ENCODE measurements at places on chromosomes 3 and 15.
A peak's percentile ranks its signal among the peaks of the same experiment; 100 is the strongest.

DNA sequence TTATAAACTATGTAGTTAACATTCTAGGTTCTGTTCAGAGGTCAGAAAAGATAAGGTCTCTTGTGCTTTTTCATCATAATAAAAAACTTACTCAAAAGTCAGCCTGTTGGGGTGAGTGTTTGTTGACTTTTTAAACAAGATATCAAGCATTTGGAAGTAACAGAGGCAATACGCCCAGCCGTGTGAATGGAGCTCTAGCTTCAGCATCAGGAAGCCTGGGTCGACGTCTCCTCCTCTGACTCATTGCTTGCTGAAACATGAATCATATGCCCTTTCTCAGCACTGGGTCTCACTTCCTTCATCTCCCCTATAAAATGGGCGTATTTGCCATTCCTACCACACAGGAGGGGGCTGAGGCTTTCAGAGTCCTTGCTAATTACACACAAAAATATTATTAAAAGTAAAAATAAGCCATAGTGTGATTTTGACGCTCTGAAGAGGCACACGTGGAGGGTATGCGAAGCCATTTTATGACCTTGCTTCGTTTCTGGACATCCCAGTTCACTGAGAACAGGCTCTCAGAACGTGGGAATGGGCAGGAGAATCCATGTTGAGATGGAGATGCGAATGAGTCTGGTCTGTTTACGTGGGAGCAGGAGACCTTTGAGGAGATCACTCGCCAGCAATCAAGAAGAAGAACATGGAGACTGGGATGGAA is 220.8 kb upstream of the TPRG1 start:
- no peak for DNase-seq

- no peak for DNase-seq
Observed at GRCh38 chr3:185724761-185725160, 100.1 kb downstream of the IGF2BP2 start.

GRCh38 chr3:42739401-42740158 is 33.5 kb downstream of the CCDC13 start:
- no peak for DNase-seq

DNA sequence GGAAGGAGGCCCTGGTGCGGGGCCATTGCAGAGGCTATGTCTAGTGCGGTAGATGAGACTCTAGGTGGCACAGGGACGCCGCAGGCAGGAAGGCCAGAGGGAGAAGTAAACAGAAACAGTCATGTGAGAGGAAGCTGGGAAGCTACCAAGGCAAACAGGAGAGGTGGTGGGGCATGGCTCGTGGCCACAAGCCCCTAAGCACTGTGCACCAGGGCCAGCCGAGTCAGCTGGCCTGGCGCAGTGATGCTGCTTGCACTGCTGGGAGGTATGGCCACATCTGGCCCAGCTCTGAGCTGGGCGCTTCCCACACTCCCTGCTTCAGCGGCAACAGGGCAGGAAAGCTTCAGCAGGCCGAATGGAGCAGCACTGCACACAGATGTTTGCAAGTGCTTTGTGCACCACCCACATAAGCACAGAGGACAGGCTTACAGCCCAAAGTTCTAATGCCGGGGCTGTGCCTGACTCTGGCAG is 76.6 kb downstream of the SRGAP3 start:
- DNase-seq, result no peak

DNA sequence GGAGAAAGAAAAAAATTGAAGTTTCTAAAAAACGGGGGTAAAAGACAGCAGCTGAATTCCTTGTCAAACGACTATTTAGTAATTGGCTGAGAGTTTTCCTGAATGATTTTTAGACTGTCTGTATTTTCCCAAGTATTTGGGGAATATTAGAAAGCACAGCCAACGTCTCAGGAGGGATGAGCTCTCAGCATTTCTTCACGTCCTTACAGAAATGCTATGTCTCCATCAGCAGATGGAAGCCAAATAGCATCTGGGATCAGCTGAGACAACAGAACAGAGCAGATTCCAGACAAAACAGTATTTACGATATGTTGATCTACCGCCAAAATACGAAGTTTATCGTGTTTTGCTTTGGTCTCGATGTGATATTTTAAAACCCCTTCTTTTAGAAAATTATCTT is 5.3 kb upstream of the TMC3 start:
- DNase-seq, result no peak

GRCh38 chr15:36965570-36966342 is 134.6 kb downstream of the MEIS2 start:
- DNase-seq, result no peak

DNA sequence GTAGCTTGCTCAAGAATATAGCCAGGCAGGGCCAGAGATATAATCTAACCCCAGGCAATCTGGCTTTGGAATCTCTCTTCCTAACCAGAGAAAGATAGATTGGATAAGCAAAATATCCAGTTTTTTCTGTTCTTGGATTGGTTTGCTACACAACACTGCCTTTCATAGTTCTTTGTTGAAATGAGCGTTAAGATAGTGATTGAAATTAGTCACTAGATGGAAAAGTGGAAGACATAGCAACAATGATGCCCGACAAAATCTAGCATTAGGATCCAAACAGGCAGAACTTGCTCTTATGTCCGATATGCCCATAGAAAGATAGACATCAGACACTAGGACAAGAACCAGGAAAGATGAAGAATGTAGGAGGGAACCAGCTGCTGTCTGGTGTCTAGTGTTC is 77.3 kb upstream of the COL8A1 start:
- no peak for DNase-seq

- peak; percentile 3 for DNase-seq
Observed at GRCh38 chr3:76585794-76586392, 454.0 kb upstream of the ROBO2 start.

DNA sequence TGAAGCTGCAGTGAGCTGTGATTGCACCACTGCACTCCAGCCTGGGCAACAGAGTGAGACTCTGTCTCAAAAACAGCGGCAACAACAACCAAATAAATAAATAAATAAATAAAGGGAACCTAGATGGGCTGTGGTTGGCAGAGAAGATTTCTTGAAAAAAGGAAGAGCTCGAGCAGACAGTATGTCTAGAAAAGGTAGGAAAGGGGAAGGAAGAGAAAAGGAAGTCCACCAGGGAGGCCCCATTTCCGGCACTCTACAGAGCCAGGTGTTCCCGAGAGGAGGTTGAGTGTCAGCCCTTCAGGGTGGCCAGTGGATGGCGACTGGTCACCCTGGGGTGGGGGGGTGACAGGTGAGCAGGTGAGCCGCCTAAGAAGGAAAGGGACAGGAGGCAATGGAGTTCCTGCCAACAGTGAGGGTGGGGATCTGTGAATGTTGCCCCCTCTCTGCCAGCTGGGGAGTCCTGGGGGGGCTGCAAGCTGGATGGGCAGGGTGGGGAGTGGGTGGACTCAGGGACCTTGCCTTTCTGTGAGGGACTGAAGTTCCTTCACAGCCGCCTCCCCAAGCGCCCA is 14.8 kb downstream of the PAQR5 start:
- no peak for DNase-seq

- peak; percentile 63 for DNase-seq
Observed at GRCh38 chr15:33234020-33234461, 39.5 kb upstream of the FMN1 start.
